NB4 (cell line): ENCODE measurements at places on chromosomes 16 and 17.

- no peak for DNase-seq
These were observed 29.4 kb upstream of the MLKL start for GRCh38 chr16:74729783-74730683.

GRCh38 chr16:30615358-30616091 is 5.3 kb upstream of the ZNF689 start:
- peak; percentile 81 for DNase-seq

DNA sequence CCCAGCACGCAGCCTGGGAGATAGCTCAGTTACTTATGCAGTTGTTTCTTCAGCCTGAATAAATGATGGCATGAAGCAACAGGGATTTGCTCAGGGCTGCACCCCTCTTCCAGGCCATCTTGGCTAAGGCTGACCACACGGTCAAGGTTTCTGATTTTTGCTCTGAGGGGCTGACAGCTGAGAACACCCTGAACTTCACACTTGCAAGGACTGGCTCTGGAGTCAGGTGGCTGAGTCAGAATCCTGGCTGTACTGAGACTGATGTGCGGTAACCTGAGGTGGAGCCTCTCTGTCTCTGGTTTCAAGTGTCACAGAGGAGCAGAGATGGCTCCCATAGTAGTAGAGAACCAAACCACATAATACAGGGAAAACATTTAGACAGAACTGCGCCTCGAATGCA is 4.8 kb downstream of the MTHFSD start:
- no peak for DNase-seq

DNA sequence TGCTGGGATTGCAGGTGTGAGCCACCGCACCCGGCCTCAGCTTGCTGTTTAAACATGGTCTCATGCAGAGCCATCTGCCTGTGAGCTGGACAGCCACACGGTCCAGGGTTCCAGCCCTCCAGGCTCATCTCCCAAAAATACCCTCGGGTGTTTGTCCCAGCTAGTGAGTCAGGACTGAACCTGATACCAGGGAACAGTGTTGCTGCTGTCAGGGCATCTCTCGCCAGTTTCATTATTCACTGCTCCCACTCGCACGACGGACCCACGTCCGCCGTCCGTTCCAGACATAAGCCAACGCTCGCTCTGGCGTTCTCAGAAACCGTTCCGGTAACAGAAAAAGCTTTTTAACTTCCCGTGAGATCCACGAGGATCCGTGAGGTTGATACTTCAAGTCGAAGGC is 77.6 kb downstream of the NXN start:
- DNase-seq = no peak

- DNase-seq = no peak
These were observed 28.5 kb upstream of the EFCAB13 start for GRCh38 chr17:47295037-47295873.

GRCh38 chr17:64107500-64108236 is 22.3 kb downstream of the ERN1 start:
- DNase-seq = peak; percentile 57

GRCh38 chr16:79918916-79919315 is 318.4 kb upstream of the MAF start:
- no peak for DNase-seq

- DNase-seq = no peak
These were observed 12.3 kb upstream of the PITPNA start for GRCh38 chr17:1574697-1575471.

DNA sequence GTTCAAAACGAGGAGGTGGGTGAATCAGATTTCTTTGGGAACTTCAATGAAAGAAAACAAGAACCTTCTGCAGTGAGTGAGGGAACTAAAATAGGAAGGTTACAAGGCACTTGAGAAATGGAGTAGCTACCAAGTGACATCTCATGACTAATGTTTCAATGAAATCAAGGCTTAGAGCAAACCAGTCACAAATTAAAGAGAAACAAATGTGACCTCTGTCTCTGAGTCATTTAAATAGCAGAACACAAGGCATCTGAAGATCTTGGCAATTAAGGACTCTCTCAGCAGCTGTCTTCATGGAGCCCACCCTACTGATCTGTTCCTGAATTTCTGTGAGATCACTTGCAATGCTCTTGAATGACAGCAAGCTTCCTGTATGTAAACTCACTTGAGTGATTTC is 109.5 kb downstream of the CDH11 start:
- DNase-seq = no peak
